B cell (primary cell): ENCODE measurements at places on chromosomes 4 and X. TPM values are rescaled to one million over a fixed set of nuclear protein-coding genes. Genes with fewer than 3 reads are reported as not detected.
A peak's percentile ranks its signal among the peaks of the same experiment; 100 is the strongest.

The MAOB gene
- not detected in 2 replicates for total RNA-seq

The GAGE12F gene
- not detected in 2 replicates for total RNA-seq

The DCAF12L1 gene
- not detected in 2 replicates for total RNA-seq

The MAGEE1 gene
- total RNA-seq, result 6.7 and 7.0 TPM in 2 replicates

The AR gene
- not detected in 2 replicates for total RNA-seq

The ASB5 gene
- total RNA-seq, result not detected in 2 replicates

The ZNF280C gene
- total RNA-seq, result 7.0 and 7.1 TPM in 2 replicates

The CT55 gene
- total RNA-seq, result not detected in 2 replicates

DNA sequence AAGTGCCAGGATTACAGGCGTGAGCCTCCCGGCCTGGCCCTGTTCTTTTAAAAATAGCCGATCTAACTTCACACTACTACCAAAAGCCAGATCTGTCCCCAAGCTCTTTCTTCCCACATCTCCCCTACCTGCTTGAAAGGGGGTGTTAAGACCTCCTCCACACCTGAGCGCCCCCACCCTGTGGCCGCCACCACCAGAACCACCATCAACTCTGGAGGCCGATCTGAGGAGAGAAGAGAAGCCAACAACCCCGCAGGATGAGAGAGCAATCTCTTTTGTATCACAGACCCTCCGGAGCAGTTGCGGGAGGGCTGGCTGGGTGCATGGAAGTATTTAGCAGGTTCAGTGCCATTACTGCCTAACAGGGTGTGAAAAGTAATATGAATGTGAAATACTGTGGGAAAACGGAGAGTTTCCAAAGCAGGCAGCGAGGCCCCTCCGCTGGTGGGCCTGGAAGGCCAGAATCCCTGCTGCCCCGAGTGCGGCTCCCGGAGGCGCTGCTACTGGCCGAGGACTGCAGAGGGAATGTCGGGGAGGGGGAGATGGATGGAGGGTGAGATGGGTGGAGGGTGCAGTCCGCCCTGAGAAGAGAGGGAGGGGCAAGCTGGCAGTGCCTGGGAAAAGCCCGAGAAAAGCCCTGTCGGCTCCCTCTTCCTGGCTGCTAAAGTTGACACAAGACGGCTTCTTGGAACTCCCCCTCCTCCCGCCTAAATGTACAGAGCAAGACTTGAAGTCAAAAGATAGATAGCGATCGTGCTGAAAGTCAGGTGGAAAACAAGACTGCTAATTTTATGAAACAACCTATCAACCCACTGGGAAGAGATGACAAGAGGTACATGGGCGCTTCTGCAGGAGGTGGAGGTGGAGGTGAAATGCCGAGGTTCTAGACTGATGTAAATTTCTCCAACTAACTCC, 22.3 kb downstream of the HAND2 start:
- peak; percentile 25 for DNase-seq

DNA sequence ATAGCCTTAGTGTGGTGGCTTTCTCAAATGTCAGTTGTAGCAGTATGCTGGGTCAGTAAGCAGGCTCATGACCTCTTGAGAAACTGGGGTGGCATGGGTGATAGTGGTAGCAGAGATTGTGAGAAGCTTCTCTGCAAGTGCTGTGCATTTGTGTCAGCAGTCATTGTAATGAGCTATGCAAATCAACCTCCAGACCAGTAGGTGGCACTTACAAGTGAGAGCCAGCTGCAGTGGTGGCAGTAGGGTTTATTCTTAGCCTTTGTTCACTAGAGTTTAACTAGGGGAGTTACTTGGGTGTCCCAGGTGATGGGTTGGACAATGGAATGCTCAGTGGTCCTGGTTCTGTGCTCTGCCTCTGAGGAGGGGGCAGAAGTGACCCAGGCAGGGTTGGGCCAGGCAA, 818.7 kb downstream of the PCDH7 start:
- DNase-seq, result no peak

GRCh38 chr4:2583517-2583916, 47.1 kb downstream of the FAM193A start:
- no peak for DNase-seq

DNA sequence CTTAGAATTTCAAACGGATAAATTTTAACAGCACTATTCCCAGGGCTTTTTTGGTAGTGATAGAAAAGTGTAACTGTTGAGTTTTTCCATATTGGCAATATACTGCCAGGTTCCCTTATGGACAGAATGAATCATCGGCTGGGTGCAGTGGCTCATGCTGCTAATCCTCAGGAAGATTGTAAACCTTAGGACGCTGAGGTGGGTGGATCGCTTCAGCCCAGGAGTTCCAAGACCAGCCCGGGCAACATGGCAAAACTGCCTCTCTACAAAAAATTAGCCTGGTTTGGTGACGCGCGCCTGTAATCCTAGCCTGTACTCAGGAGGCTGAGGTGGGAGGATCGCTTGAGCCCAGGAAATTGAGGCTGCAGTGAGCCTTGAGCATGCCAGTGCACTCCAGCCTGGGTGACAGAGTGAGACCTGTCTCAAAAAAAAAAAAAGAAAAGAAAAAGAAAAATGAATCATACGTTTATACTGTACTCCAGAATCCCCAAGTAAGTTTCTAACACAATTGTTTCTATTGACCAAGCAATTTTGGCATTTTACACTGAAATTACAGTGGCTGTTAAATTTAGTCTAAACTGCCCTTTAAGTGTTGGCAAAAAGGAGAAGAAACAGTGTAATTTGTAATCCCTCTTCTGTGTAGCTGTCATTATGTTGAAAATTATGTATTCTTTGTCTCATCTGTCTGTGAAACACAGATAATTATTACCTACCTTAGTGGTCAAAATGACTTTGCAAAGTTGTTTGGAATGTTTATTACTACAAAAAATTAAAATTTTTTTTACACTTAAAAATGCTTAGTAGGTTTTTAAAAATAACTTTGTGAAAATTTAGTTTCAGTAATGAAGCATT, 1.8 kb downstream of the SLC30A9 start:
- no peak for DNase-seq

- DNase-seq, result no peak
Measured at GRCh38 chrX:20477836-20478524, 211.3 kb upstream of the RPS6KA3 start.

DNA sequence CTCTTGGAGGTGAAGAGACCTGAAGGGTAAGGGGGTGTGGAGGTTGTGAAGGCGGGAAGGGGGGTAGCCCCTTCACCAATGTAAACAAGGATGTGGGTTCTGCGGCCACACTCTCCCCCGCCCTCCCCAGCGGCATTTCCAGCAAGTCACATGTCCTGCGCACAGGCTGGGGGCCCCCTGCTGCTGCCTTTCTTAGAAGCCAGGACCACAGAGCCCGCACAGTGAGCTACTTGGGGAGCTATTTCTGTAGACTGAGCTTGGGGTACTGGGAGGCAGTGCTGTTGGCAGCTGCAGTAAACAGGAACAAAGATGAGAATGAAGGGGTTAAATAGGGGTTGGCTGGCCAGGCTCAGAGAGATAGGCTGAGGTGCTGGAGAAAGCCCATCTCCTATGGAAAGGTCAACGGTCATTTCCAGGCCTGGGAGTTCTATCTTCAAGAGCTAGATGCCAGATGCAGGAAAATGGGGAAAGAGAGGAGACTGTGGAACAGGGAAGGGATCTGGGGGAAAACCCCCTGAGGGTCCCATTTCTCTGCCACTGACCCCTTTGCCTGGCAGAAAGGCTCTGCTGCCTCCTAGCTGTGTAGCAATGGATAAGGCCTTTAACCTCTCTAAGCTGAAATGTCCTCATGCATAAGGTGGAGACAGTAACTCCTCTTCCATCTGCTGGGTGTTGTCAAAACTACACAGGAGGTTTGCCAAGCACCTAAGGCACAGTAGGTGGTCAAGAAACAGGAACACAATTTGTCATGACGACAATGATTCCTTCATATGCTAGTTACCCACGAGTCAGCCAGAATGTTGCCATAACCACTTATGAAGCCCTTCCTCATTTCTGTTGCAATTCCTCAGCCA, 18.5 kb upstream of the PIM2 start:
- DNase-seq, result peak; percentile 90

GRCh38 chr4:88964450-88964849, 92.5 kb downstream of the FAM13A start:
- no peak for DNase-seq

GRCh38 chrX:9456250-9457074, 8.4 kb upstream of the TBL1X start:
- DNase-seq, result no peak

- DNase-seq, result no peak
Measured at GRCh38 chrX:9789555-9789954, 3.3 kb downstream of the SHROOM2 start.

DNA sequence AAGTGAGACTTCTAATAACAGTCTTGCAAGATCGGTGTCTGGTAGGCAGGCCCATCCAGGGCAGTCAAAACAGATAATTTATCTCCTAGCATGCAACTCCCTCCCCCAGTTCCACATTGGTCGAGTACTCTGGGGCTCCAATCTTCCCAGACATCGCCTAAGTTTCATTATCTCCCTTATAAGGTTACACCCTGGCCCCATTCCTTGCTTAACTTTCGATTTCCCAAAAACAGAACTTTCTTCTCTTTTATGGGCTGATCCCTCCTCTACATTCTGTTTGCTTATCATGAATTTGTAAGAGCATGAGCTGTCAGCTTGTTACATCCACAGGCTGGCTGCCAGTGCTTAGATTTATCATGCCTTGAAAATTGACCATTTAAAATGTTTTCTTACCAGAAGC, 471.3 kb downstream of the TECRL start:
- DNase-seq, result no peak

DNA sequence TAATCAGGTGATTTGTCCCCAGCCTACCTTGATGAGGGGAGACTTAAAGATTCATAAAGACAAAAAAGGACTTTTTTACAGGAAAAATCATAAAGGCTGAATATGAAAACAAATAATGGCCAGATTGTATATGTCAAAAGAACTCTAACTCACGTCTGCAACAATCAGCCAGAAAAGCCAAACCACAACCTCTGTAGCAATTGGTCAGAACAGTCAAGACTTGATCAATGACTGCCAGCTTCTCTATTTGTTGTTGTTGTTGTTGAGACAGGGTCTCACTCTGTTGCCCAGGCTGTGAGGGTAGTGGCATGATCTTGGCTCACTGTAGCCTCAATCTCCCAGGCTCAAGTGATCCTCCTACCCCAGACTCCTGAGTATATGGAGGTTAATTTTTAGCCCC, 35.9 kb upstream of the PPA2 start:
- no peak for DNase-seq

- DNase-seq, result no peak
Measured at GRCh38 chr4:24917076-24917856, 4.4 kb upstream of the CCDC149 start.

GRCh38 chrX:68929332-68930150, 100.7 kb downstream of the EFNB1 start:
- DNase-seq, result no peak

- no peak for DNase-seq
Measured at GRCh38 chr4:177596991-177597390, 154.8 kb upstream of the AGA start.

- DNase-seq, result no peak
Measured at GRCh38 chr4:84915396-84915780, 51.1 kb downstream of the WDFY3 start.

DNA sequence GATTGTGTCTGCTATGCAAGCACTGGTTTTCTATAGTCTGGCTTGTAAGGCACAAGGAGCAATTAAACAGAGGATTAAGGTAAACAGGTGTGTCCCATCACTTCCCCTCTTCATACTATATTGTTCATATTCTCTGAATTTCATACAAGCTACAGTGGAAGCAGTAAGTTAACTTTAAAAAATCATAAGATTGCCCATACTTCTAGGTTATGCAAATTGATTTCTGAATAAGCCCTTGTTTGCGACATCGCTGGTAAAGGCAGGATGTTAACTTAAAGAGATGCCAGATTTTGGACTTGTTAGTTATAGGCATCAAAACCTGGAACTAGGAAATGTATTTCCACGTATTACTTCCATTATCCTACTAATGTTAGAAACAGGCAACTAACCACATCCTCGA, 1.0 kb upstream of the TMEM131L start:
- peak; percentile 44 for DNase-seq

DNA sequence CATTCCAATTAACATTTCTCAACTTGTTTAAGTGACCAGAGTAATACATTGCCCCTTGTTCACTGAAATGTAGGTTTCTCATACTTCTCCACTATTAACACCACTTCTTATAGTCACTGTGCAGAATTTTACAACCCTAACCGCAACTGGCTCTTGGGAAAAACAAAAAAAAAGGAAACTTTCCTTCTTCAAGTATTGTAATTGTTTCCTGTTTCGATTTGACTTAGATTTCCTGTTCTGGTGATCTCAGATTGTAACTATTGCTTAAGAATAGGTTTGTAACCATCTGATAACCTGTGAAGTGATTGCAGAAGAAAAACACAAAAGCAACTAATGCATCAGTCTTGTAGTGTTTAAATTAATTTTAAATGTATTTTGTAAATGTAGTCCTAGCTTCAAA, 594.7 kb upstream of the GALNT7 start:
- no peak for DNase-seq

DNA sequence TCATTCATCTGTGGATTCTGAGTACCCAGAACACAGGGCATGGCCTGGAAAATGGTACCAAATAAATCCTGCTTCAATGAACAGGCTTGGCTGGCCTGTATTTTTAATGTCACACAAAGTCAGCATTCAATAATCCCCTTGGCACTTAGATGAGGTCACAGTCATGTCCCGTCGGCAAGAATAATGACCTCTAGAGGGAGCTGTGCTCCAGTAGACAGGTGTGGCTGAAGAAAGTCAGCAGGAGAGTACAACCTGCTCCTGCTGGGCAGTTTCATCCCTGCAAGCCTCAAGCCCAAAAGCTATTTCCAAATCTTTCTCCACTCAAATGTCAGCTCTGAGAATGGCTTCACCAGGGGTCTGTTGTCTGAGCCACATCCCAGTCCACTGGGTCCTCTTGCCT, 404.0 kb upstream of the F9 start:
- peak; percentile 4 for DNase-seq

DNA sequence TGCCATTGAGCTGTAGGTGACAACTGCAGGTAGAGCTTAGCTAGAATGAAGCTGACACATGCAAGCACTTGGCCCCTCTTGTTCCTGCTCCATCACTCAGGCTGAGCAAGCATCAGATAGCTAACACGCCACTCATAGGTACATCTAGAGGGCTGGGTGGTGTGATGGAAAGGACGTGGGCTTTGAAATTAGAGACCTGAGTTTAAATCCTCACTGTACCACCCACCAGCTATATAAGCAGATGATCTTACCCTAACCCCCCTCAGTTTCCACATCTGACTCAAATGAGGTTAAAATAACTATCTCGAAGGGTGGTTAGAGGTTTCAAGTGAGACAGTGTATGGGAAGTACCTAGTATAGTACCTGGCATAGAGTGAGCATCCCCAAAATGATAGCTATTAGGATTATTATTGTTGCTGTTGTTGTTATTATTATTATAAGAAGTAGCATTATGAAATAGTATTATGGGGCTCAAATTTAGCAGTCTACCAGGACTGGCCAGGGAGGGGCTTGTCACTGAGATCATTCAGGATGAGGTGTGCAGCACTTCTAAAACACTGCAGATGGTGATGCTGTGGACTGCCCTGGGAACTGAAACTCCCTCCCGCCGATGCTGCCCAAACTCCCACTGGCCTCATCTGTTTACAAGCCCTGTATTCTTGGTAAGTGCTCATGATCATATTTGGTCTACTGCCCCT, 59.0 kb downstream of the REELD1 start:
- no peak for DNase-seq

DNA sequence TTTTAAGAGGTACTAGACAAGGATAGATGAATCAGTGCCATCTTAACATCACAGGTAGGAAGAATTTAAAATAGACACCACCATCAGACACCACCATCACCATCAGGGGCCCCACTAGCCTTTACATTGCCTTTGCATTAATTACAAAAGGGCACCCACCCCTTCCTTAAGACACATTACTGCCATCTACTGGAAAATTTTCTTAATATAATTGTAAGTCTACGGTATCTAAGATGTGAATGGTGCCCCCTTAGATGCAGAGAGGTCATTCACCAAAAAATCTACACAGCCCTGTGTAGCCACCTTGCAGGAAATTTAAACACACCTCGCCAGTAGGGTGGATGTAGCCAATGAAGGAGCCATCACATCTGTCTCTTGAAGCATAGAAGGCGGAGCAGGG, 184.1 kb downstream of the MID1IP1 start:
- peak; percentile 29 for DNase-seq
